ENCODE measurements at places on chromosomes 2 and 18. TPM values are rescaled to one million over a fixed set of nuclear protein-coding genes. Genes with fewer than 3 reads are reported as not detected.

- DNase-seq = no peak
These were observed 89.9 kb downstream of the MAPK4 start for GRCh38 chr18:50649821-50650220.

DNA sequence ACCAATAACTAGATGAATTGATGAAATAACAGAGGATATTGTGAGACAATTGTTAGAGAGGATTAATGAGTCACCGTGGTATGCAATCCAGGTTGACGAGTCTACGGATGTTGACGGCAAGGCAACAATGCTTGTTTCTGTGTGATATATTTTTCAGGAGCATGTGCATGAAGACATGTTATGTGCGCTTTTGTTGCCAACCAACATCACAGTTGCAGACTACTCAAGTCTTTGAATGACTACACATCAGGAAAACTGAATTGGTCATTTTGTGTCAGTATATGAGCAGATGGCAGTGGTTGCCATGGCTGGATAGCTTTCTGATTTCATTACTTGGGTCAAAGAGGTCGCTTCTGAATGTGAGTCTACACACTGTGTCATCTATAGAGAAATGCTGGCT lies 96.8 kb upstream of the CRACDL start:
- no peak for DNase-seq

DNA sequence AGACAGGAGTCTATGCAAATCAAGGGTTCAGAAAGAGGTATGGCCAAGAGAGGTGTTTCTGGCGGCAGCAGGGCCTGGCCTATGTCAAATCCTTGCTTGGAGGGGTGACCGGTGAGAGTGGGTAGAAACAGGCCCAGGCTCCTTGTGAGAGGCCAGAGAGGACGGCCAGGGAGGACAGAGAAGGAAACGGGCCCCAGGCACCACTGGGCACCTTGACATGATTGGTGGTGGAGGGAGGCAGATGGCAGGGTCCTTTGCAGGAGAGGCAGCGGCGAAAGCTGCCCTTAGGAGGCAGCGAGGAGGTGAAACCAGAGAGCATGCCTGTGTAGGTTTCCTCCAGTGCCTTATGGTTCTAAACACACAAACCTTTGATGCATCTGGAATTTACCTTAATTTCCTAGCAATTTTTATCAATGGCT lies 6.2 kb downstream of the RAMP1 start:
- no peak for DNase-seq

- DNase-seq = no peak
These were observed 3.4 kb downstream of the OSR1 start for GRCh38 chr2:19355014-19355405.

DNA sequence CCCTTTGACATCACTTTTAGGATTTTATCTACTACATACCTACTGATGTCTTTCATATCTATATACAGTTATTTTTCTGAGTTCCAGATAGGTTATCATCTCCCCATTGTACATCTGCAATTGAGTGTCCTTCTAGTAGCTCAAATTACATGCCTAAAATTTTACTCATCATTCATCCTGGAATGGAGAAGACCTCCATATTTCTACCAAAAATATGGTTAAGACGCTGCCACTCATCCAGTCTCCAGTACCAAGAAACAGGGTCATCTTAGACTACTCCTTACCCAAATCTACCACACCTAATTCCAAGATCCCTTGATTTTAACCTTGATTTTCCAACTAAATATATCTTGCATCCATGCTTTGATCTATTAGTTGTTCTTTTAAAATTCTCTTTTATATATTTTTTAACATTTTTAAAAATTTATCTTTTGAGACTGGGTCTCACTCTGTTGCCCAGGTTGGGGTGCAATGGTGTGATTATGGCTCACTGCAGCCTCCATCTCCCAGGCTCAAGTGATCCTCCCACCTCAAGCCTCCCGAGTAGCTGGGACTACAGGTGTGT lies 8.6 kb upstream of the CKAP2L start:
- no peak for DNase-seq

- DNase-seq = no peak
These were observed 874.1 kb upstream of the LRATD1 start for GRCh38 chr2:13758412-13758811.

DNA sequence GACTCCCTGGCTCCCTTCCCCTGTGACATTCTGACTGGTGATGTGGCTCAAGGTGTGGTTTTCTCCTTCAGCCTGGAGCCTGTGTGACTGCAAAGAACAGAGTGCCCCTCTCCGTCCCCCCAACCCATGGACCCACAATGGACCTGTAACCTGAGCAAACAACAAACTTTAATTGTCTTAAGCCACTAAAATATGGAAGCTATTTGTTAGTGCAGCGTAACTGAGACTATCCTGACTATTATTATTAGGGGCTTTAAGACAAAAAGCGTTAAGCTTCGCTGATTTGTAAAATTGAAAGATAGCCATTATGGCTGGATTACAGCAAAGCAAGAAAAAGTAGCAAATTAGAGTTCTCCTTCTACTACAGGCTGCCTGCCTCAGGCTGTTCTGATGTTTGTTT lies 426.9 kb downstream of the STK39 start:
- DNase-seq = no peak

DNA sequence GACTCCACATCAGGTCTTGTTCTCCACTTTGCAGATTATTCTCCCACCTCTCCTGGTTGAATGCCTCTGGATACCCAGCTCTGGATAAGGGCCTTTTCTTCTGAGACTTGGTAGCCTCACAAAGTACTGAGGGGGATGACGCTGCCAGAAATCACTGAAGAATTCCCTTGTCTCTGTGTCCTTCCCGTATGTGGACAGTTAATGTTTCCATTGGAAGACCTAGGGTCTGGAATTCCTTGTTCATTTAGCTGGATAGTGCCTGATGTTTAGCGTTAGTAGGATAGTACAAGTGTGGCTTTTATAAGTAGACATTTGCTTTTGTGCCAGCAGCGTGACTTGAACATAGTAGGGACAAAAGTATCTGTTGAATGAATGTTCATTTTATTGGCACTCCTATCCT lies 76.9 kb downstream of the CLHC1 start:
- DNase-seq = no peak

GRCh38 chr2:71156573-71156972 lies 26.1 kb downstream of the MPHOSPH10 start:
- DNase-seq = no peak

DNA sequence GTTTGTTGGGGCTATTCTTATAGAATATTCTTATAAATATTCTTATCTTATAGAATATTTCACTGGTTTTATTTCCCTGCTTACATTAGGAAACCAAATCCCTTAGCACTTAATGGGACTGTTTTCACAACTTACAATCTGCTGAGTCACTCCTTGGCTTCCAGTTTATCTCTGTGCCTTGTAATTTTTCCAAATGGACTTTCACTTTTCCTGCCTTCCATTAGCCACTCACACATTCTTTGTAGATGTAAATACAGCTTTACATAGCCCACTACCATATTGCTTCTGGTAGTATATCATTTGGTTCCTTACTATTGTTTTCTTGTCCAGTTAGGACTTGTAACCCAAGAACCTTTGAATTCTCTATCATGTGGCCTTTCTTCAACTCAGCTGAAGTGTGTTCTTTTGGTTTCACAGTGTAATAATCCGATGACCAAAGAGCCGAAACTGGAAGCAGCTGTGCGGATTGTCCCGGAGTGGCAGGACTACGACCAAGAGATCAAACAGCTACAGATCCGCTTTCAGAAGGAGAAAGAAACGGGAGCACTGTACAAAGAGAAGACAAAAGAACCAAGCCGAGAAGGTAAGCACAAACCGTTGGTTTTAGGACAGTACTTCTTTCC lies 96.1 kb downstream of the UGGT1 start:
- no peak for DNase-seq

GRCh38 chr2:66433945-66434678 lies 813 bp upstream of the MEIS1 start:
- DNase-seq = no peak

DNA sequence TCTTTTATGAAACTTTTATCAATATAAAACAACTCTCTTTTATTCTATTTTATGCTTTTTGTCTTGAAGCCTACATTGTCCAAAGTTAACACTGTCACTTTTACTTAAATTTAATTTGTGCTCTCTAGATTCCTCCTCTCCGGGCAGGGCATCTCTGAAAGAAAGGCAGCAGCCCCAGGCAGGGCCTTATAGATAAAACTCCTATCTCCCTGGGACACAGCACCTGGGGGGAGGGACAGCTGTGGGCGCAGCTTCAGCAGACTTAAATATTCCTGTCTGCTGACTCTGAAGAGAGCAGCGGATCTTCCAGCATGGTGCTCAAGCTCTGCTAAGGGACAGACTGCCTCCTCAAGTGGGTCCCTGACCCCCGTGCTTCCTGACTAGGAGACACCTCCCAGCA lies 447.7 kb upstream of the FANCL start:
- DNase-seq = no peak

- no peak for DNase-seq
These were observed 108.1 kb downstream of the LYPD6 start for GRCh38 chr2:149438330-149438960.

DNA sequence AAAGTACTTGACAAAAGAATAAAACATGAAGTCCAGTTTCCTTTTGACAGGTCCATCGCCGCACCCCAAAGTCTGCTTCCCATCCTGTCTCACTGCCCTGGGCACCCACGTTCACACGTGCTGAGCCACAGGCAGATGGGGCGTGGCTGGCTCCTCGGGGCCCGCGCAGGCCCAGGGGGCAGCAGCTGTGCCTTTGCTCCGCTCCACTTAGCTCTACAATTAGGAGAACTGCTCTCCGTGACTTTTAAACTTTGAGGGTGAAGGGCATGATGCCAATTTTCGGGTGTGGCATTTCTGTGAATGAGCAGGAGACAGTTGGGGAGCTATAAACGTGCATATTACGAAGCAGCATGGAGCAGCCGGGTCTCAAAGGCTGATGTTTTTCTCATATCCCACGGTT lies 152.4 kb downstream of the TDRD15 start:
- DNase-seq = no peak

DNA sequence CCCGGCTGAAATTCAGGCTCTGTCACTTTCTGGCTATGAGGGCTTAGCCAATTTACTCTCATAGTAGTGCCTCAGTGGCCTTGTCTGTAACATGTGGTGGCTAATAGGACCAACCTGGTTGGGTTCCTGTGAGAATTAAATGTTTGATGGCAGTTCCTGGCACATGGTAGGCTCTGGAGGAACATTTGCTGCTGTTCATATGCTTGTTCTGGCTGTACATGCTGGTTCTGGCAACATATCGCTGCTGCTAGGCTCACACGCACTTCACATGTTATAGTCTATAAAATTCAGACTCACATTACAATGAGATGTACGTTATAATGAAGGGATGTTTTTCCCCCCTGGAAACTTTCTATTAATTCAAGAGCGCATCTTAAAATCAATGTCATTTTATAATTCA lies 417.7 kb upstream of the GYPC start:
- no peak for DNase-seq

DNA sequence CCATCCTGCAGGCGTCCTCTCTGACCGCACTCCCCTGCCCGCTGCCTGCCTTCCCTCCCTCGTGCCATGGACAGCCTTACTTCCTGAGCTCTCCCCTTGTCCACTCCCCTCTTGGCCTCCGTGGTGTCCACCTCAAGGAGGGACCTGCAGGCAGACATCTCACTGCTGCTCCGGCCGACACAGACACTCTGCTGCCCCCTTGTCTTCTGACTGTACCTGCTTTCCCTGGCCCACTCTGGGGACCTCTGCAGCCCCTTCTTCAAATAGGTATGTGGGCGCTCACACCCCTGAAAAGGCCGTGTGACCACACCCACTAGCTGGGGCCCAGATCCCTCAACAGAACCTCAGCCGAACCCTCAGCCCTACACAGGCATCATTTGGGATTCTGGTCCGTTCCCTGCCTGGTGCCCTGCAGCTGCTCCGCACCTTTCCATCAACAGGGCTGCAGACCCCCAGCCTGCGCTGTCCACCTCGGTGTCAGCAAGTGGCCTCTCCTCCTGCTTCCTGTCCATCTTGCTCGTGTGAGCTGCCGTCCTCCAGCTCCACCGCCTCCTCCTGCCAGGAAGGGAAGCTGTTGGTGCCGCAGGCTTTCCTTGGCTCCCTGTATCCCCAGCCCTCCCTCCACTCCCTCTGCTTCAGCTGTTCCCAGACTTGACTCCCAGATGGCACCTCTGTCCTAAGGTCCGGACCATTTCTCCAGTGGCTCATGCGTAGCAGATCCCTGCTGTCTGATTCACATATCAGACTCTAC lies 94.1 kb downstream of the KLHL29 start:
- DNase-seq = no peak

- DNase-seq = no peak
These were observed 907.0 kb downstream of the CPS1 start for GRCh38 chr2:211463397-211463796.

DNA sequence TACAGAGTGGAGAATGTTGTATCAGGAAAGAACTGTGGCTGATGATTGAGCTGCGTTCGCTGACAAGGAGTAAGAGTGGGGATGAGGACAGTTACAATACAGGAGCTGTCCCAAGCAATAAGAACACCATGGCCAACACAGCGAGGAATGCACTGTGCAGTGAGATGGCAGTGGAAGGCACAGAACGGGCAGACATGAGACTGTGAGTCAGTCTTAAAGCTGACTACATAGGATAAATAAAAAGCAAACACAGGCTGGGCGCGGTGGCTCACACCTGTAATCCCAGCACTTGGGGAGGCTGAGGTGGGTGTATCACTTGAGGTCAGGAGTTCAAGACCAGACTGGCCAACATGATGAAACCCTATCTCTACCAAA lies 89.8 kb downstream of the CABYR start:
- DNase-seq = no peak

GRCh38 chr2:239441261-239442078 lies 40.6 kb upstream of the HDAC4 start:
- DNase-seq = no peak

- no peak for DNase-seq
These were observed 43.5 kb upstream of the ACVR1C start for GRCh38 chr2:157672129-157672528.

DNA sequence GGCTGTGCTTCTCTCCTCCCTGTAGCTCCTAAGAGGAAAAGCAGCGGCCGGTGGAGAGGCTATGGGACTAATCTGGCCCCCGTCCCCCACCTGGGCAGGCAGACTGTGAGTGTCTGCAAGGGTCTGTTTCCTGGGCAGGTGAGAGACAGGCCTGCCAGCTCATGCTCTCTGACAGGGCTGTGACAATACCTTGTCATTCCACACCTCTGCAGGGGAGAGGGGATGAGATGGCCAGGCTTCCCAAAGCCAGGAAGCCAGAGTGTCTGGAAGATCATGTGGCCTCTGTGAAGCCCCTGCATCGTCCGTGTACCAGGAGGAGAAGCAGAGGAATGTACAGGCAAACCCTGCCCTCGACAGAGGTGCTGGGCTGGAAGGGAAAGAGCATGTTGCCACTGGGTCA lies 142.5 kb upstream of the GATA6 start:
- DNase-seq = no peak

DNA sequence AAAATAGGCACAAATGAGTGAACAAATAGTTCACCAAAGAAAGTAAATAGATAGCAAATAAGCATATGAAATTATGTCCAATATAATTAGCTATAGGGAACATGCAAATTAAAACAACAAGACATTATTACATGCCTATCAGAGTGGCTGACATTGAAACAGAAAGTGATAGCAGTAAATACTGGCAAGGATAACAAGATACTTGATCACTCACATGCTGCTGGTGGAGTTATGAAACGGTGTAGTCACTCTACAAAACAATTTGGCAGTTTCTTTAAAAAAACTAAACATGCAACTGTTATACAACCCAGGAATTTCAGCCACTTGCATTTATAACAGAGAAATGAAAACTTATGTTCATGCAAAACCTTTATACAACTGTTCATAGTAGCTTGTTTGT lies 439.2 kb upstream of the ACVR2A start:
- DNase-seq = no peak

Gene REG1B
- total RNA-seq = not detected

Gene AFF3
- 0.59 TPM for total RNA-seq

Gene ACADL
- not detected for total RNA-seq

Gene DPP10
- total RNA-seq = not detected

Gene OTOS
- total RNA-seq = not detected

Gene INHBB
- total RNA-seq = not detected

Gene PLEK
- total RNA-seq = 7.6 TPM

Gene UGT1A10
- total RNA-seq = not detected
